Right ventricle myocardium inferior (tissue), 1 donor: ENCODE measurements at places on chromosomes 1 and 21. TPM values are rescaled to one million over a fixed set of nuclear protein-coding genes. Genes with fewer than 3 reads are reported as not detected.

The DNM3 gene
- 1.8 TPM for total RNA-seq

The SLFNL1 gene
- 0.16 TPM for total RNA-seq

The ARMH1 gene
- 0.78 TPM for total RNA-seq

The PDC gene
- not detected for total RNA-seq

The SPRR2E gene
- total RNA-seq = not detected

The LRRC71 gene
- total RNA-seq = not detected

The TDRD5 gene
- total RNA-seq = not detected

The COL9A2 gene
- total RNA-seq = 0.24 TPM

The MTARC1 gene
- total RNA-seq = 7.9 TPM

The ST6GALNAC5 gene
- total RNA-seq = 0.46 TPM
